ENCODE measurements at places on chromosomes 1 and 21.

DNA sequence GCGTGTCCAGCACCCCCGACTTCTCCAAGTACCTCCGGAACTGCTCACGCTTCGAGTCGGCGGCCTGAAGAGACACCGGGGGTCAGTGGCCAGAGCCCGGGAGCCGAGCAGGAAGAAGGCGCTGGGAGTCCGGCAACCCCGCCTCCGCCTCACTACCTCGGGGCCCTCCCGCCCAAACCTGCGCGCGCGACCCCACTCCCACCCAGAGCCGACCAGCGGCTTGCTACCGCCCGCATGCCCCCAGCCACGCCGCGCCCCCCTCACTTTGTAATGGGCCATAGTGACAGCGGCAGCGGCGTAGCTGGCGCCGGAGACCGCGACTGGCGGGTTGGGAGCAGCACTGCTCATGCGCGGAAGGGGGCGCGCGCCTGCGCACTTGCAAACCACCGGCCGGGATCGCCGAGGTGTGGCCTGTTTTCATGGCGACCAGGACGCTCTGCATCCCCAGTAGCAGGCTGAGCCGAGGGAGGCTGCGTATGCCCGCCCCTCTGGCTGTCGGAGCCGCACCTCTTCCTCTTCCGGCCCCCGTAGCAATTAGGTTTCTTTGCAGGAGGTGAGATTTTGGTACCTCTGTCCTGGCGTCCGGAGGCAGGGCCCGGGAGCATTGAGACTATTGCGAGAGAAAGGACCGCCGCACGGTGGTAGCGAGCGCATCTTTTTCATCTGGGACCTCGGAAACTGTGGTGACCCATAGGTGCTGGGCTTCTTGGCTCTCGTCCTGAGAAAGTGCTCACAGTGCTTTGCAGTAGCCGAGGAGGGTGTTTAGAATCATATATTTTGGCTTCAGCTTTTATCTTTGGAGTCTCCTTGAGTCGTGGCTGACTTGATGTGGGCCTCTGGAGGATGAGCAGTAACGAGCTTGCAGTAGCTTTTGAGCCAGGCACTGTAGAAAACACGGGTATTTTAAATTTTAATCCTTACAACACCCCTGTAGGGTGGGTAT lies at the start of gene MYCBP:
MYCBP (minus strand) TSS at position 322 of the 943 bp plus-strand sequence; CDS start at position 279, 43 bp downstream.
- DNase-seq = peak; percentile 97

DNA sequence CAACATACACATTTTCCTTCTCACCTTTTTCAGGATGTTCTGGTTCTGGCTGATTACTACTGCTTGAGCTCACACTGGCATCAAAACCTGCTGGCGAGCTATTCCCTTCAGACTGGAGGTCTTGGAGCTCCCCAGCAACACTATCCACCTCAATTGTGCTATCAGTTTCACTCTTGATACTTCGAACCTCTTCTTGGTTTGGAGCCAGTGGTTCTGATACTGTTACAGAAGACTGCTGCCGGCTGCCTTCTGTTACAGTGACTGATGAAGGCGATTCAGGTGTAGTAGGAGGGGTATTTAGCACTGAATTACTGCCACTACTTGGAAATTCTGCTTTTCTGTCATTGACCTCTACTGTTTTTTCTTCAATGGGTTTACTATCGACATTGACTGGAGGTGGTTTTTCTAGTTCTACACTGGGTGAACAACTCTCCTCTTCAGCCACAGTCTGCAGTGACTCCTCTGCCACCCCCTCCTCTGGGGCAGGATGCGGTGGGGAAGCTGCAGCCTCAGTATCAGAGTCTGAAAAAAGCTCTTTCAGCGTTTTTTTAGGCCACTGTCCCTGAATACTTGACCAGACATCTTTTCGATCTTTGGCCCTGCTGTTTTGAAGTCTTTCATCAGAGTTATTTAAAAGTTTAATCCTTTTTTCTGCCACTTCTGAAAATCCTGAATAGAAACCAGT lies 20.7 kb upstream of the RBM34 start:
- no peak for DNase-seq

DNA sequence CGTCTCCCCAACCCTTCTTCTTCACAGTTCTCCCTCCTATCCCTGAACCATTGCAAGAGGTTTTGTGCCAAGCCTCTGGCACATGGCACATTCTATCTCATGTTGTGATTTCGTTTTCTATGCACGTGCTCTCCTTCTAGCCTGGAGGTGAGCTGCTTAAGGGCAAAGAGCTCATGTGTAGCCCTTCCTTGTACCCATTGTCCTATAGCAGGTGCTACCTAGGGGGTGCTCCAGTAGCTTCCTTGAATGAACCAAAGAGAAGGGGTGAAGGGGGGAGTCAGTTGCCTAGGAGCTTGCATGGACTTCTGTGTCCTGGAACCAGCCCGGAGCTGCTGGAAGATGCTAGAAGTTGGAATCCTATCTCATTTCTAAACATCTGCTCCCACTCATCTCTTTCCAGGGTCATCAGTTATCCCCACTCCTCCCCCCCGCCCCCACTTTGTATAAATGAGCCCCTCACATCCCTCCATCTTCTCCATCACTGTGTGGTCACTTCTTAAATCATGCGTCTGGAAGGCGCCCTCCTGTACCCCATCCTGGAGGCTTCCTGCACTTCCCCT lies 535 bp upstream of the DISC1 start:
- DNase-seq = no peak

DNA sequence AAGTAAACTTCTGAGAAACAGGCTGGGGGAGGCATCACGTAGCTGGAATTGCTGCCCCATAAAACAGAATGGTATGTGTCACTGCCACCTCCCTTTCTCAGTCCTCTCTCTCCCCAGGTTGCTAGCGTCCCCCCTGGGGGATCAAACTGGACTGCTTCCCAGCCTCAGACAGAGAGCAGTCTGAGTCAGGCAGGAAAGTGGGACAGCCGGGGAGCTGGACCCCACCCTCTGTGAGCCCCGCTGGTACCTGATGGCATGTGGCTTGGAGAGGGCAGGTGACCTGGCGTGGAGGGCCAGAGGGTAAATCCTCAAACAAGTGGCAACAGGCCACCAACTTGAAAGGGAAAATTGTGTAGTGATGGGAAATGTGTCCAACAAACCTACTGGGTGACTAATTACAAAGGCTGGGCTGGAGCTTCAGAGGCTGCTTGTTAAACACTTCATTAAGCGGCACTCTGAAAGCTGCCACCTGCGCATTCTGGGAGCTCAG lies 1.0 kb upstream of the SFN start:
- DNase-seq = no peak

DNA sequence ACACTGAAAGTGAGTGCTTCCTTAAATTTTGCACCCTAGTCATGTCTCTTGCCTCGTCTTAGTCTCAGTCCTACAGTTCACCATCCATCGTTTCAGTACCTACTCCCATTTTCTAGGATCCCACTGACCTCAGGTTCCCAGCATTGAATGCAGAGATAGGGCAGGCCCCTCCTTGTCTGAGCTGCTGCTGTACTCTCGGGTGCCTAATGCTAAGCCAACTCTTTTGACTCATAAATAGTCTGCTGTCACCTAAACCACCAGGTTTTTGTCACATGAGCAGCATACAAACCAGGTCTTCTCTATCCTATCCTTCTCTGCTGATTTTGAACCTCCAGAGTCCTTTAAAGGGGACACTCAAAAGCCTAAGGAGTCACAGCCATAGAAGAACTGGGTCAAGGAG lies 3.0 kb downstream of the ARHGAP30 start:
- DNase-seq = no peak

DNA sequence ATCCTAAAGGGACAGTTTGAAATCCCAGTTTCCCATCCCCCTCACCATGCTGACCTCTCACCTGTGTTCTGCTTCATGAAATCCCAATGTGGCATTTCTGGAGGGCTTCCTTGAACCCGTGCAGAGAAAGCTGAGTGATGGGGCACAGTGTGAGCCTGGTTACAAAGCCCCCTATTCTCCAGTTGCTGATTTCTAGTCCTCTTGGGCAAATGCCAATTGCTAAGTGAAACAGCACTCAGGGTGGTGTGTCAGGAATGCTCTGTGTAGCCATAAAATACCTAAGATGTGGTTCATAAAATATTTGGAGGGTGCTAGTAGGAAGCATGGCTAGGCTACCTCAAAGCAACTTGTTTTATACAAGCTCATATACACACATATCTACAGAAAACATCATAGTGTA lies 32.0 kb downstream of the SUSD4 start:
- peak; percentile 35 for DNase-seq

GRCh38 chr1:1371746-1372711 lies 3.0 kb downstream of the AURKAIP1 start:
- peak; percentile 49 for DNase-seq

- no peak for DNase-seq
These were observed 113.4 kb downstream of the SPSB1 start for GRCh38 chr1:9406111-9406510.

GRCh38 chr21:45354970-45355369 lies 50.0 kb upstream of the COL18A1 start:
- DNase-seq = no peak

- DNase-seq = no peak
These were observed 18.8 kb downstream of the GATAD2B start for GRCh38 chr1:153903841-153904455.

DNA sequence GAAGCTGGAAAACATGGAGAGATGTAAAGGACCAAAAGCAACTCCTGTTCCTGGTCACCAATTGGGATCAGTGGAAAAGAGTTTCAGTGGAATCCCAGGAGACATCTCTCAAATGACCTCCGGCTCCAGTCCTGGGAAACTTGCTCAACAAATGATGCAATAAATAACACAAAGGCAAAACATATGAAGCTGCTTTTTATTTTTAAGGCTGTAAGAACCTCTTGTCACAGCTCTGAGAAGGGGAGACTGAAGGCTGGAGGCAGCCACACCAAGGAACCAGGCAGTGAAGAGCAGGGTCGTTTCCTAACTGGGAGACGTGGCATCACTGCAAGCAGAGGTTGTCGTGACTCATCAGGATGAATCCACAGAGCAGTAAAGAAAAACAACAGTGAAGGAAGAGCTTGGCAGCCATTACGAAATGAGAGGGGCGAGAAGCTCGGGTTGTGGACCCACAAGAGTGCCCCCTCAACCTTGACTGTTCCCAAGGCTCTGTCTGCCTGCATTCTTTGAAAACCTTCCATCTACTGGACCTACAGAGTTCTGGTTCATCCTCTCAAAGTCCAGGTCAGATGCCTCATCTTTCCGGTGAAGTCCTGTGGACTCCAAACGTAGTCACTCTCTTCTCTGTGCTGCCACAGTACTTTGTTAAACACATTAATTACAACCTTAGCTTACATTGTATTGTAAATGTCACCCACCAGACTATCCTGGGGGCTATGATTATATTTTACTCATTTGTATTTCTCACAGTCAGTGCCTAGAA lies 32.1 kb downstream of the JAK1 start:
- DNase-seq = peak; percentile 87

GRCh38 chr1:17624611-17625233 lies 85.2 kb downstream of the ARHGEF10L start:
- peak; percentile 66 for DNase-seq

DNA sequence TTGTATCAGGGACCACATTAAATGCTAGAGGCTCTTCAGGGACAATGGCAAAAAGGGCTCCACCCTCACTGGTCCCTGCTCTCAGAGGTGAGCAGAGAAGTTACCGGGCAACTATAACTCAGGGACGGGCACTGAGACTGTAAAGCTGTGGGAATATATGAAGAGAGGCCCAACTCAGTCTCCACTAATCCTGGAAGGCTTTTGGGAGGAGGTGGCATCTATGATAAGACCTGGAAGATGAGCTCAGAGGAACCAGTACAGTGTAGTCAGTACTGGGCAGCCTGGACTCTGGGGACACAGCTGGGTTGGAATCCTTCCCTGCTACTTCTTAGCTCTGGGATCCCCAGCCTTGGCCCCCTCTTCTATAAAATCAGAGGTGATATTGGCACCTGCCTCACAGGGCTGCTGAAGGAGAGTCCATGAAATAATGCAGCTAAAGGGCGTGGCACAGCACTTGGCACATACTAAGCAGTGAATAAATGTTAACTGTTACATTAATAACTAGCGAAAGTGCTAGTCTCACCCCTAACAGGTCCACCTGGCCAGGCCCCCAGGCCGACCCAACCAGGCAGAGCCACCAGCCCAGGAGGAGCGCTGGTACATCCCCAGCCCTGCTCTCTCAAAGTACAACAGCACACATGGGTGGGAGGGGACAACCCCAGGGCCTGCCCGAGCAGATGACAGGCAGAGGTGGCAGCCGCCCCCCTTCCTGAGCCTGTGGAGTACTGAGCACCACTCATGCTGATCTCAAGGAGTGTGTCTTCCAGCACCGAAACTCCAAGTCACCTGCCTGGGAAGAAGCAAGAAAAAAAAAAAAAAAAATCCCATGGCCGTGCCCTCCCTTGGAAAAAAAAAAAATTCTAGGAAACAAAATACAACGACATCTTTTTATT lies 62.7 kb downstream of the CASZ1 start:
- no peak for DNase-seq

GRCh38 chr1:171495444-171495843 lies 10.1 kb downstream of the PRRC2C start:
- DNase-seq = no peak

- peak; percentile 83 for DNase-seq
These were observed 209.7 kb downstream of the PATJ start for GRCh38 chr1:61951731-61952580.

DNA sequence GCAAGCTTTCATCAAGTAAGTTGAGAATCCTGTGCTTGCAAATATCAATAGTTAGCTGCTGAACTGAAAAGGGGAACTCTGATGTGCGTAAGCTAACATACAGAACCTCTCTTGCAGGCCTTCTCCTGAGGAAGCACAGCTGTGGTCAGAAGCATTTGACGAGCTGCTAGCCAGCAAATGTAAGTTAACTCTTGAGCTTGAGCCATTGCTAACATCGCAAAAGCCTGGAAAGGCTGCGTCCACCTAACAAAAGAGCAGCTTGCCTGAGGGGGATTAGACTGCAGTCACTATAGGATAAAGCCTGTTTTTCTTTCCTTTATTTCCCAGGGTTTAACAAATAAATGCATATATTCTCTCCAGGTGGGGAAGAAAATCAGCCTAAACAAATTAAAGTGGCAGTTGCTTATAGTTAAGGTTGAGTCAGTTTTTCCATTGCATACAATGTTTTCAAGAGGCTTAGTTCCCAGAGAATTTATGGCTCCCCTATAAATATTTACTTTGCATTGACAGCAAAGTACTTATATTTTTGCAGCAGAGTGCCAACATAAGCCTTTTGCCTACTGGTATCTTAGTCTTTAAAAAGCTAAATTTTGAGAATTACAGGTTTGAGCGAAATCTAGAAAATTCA lies 1.5 kb downstream of the RGS2 start:
- DNase-seq = peak; percentile 60

DNA sequence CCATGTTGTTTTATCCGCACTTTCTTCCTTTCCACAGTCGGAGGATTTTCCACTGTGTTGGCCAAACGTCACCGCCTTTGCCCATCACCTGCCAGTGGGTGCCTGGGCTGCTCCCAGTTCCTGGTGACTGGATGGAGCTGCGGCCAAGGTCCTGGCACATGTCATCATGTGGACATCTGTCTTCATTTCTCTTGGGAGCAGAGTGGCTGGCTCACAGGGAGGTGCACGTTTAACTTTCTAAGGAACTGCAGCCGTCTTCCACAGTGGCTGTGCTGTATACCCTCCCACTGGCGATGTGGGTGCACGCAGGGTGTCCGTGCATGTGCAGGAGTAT lies 19.5 kb upstream of the RNF223 start:
- DNase-seq = no peak

- DNase-seq = no peak
These were observed 24.2 kb upstream of the CD34 start for GRCh38 chr1:207935166-207935583.

Data from choroid plexus epithelial cell (primary cell).